ENCODE measurements at places on chromosomes 11 and 22.

DNA sequence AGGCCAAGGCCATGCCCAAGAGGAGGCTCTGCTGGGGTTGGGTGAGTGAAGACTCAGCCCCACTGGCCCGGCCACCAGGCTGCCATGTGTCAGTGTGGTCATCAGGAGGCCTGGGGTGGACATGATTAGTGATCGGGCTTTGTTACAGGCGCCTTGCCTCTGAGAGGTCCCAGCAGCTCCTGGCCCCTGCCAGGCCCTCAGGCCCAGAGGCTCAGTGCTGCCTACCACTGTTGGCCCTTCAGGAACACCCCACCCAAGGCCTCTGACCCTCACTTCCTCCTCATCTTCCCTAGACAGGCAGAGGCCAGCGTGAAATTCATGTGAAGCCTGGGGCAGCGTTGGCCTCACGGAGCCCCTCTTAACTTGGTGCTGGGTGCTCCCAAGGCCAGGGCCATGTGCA is 2.2 kb downstream of the MRPL23 start:
- no peak for DNase-seq

DNA sequence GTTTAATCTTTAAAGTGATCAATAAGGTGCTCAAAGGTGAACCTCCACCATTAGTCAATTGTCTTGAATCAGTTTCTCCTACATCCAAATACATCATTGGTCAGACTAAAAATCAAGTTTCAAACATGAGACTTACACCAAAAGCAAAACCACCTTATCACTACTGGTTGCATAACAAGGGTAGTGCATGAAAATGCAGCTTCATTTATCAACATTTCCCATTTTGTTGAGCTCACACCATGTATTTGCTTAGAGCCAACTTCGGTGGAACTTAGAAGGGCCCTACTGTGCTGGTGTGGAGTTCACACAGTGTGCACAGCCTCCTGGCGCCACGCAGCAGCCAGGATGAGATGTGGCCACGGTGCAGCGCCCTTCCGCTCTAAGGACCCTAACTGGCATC is 23.1 kb upstream of the PHLDA2 start:
- no peak for DNase-seq

DNA sequence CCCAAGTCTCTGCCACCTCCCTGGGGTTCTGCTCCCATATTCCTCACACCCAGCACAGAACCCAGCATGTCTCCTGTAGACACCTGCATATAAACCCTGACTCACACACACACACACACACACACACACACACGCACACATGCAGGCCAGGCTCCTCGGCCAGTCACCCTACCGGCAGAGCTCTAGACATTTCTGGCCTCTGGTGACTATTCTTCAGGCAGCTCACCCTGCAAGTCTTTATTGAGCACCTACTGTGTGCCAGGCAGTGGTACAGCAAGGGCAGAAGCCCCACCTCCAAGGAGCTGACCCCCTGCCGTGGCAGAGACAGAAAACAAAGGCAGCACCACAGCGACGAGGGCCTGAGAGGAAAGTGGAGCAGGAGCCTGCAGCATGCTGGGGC is 50.3 kb downstream of the CDKN1C start:
- DNase-seq: no peak

- no peak for DNase-seq
Measured at GRCh38 chr22:49780698-49781288, 46.9 kb downstream of the BRD1 start.

DNA sequence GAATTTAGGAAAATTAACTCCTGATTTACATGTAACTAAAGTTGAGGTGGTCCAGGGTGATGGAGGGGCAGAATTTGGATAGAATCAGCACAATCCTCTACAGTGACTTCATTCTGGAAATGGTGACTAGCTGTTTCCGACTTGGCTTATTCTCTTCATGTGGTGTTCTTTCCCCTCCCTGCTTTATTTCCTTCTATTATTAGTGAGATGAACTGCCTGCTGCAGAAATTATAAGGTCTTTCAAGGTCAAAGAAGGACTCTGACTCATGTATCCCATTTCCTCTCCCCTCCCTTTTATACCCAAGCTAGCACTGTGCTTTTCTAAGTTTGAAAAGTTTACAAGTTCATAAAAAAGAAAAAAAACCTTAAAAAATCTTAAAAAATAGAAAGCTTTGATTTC is 12.2 kb upstream of the MRPL17 start:
- DNase-seq: peak; percentile 73

DNA sequence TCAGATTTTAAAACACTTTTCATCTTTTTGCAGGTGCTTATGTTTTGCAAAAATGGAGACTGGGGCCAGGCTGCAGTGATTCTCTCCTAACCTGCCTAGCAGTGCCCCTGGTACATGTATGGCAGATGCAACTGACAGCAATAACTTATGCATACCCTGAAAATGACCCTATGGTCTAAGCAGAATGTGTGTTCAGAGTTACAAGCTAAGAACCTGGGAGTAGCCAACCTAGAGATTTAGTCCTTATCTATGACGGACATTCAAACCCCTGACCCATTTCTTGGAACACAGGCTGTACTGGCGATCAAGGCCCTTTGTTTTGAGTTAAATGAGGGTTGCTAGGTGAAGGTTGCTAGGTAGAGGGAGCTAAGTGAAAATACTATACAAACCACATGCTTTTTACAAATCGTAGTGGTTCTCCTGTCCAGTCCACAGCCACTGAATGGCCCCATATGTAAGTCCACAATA is 184.9 kb upstream of the SESN3 start:
- no peak for DNase-seq

- DNase-seq: no peak
Measured at GRCh38 chr22:40641269-40641668, 4.8 kb upstream of the MRTFA start.

GRCh38 chr11:116651737-116652237 is 121.0 kb downstream of the BUD13 start:
- DNase-seq: no peak

DNA sequence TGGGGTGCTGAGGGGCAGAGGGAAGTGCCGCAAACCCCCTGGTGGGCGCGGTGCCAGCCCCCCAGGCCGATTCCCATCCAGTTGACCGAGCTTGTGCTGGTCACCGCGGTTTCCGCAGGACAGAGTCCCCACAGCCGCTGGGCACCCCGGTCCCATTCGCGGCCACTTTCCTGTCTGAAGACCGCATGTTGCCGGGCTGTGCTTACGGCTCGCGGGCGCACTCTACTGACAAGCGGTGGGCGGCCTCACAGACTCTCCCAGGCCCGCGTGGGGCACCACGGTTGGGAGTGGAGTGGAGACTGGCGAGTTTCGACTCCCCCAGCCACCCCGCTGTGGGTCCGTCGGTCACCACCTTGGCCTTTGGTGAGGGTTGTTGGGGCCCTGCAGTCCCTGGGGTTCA is 648 bp upstream of the H19 start:
- DNase-seq: no peak

DNA sequence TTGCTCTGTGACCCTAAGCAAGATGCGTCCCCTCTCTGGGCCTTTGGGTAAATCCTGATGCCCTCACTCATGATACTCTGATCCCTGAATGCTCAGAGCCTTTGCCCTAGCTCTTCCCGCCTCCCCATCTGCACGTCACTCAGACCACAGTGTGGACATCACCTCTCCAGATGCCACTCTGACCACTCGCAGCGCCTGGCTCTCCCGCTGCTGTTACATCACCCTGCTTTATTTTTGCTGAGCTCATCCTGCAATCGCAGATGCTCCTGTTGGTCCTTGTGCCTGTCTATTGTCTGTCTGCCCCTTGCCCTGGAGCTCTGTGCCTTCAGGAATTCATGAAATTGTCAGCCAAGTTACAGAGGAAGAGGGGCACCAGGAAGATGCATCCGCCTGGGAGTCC is 5.5 kb downstream of the OSM start:
- DNase-seq: no peak

GRCh38 chr22:44372611-44373010 is 59.9 kb upstream of the SHISAL1 start:
- DNase-seq: no peak

DNA sequence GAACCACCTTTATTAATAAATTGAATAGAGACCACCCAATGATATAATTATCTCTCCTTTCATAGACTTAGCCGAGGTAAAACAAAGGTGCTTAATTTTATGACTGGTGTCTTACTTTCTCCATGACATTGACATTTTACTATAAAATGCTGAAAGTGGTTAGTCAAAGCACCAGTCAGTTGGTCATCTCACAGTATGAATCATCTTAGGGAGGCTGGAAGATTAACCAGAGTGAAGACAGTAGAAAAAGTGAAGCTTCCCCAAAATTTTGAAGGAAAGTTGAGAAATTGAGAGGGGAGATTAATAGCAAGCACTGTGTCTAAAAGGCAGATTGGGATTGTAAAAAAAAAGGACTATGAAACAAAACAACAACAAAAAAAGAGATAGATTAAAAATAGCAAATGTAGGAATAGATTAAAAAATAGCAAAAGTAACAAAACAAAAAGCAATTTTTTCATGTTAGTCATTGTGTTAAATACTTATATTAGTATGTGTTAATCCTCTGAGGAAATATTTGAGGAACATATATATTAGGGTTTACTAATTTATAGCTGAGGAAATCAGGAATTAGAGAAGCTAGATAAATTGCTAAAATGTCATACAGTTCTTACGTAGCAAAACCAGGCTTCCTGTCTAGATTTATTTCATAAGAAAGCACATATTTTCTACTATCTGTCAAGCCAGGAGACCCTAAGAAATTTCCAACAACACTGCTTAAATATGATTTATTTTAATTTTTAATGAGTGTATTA is 557.3 kb upstream of the ANO5 start:
- no peak for DNase-seq

- no peak for DNase-seq
Measured at GRCh38 chr11:125211191-125211947, 46.8 kb downstream of the PKNOX2 start.

DNA sequence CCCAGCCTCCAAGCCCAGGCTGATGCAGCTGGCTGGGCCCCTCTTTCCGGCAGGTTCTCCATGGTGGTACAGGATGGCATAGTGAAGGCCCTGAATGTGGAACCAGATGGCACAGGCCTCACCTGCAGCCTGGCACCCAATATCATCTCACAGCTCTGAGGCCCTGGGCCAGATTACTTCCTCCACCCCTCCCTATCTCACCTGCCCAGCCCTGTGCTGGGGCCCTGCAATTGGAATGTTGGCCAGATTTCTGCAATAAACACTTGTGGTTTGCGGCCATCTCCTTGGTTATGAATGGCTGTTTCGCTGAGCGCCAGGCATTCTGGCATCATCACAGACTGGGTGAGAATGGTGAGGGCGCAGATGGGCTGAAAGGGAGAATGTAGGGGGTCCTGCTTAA is 3.6 kb downstream of the PRDX5 start:
- no peak for DNase-seq

DNA sequence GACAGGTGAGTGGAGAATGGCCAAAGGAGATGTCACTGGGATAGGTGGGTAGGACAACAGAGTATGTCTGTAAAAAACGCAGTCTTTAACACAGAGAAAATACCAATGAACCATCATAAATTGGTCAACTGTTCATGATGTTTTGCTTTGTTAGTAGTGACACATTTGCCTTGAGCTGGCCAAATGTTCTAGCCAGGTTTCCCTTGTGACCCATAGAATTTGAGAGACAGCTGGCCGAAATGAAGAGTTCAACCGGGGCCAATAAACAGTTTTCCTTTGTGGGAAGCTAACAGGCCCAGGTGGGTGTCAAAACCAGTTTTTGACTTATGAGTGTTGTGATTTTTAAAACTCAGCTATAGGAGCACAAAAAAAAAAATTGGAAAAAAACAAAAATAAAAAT is 116.6 kb upstream of the BID start:
- DNase-seq: no peak

DNA sequence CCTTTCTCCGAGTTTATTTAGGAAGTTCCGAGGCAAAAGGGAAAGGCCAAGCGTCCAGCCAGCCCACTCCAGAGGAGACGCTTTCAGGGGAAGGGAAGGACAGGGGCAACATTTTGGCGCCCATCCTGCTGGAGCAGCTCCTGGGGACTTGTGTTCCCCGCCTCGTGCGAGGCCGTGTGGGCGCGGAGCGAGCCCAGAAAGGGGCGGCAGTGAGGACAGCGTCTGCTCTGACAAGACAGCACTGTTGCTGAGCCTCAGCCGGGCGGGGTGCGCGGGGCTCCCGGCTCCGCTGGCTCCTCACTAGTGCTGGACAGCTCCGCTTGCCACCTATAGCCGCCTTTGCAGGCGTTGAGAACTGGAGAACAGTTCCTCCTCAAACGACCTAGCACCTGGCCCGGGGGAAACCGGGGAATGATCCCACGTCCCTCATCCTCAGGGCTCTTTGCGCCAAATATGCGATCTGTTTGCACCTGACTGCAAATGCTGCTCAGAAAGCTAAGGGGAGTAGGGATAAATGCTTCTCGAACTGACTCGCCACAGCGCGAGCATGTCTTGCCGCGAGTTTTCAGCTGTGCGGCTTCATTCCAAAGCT is 722 bp upstream of the GUCY1A2 start:
- peak; percentile 63 for DNase-seq

DNA sequence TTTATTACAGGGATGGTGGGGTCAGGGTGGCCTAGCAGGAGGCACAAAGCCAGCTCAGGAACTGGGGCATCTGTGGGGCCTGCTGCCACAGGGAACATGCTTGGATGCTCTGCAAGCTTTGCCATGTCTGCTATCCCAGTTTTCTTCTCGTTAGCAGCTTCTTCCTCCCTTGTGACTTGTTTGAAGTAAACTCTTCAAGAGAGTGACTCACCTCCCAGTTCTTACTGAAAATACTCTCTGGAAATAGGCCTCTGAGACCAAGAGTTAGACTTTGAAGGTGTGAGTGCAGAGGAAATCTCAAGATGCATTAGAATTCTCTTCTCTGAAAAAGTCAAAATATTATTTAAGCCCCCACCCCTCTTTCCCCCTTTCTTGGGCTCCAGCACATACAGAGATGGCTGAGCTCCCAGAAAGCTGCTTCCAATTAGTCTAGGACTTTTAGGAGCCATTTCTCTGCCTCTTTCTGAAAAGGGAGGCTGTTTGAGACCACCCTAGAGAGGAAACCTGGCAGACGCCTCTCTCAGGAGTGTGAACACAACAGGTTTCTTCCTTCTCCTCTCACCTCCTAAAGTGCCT is 15.1 kb downstream of the CWC15 start:
- peak; percentile 26 for DNase-seq

DNA sequence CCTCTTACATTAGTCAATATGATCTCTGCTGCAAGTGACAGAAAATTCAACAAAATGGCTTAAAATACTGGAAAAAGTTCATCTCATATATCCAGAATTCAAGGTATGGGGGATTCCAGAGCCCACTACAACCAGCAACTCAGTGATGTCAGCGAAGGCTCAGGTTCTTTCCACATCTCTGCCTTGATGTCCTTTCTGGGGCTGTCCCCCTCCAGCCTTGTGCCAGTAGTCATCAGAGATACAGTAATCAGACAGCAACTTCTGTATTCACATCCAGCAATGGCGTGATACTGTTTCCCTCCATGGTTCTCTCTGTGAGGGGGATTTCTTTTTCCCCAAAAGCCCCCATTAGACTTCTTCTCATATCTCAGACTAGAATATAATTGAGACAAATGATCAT is 103.4 kb upstream of the USP47 start:
- DNase-seq: no peak

- DNase-seq: peak; percentile 95
Measured at GRCh38 chr11:28757725-28758515, 649.7 kb downstream of the METTL15 start.

- no peak for DNase-seq
Measured at GRCh38 chr11:130932086-130932712, 15.9 kb upstream of the SNX19 start.
